Stimulated activated CD4-positive, alpha-beta T cell treated with anti-CD3 and anti-CD28 coated beads, Interleukin-15, amount 100 ng/mL, for 1 hour (primary cell): ENCODE measurements at places on chromosomes 2 and 18.

- no peak for DNase-seq
These were observed 54.8 kb downstream of the ADI1 start for GRCh38 chr2:3464401-3465005.

GRCh38 chr2:11309706-11310105 is 34.7 kb downstream of the ROCK2 start:
- no peak for DNase-seq

DNA sequence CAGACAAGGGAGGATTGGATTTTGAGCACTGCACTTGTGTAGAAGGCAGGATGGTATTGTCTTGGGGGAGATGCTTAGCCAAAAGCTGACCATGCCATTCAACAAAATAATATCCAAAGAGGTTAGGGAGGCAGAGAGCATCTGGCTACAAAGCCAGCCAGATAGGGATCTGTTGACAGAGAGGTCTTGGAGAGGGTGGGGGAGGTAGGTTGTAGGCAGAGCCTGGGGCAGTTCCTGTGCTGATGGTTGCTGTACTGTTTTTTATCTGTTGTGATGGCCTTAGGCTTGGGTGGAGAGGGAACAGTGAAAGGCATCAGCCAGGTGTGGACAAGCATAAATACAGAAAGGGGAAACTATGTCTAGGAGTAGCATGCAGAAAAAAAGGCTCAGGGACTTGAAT is 100.9 kb downstream of the AQP4 start:
- no peak for DNase-seq

DNA sequence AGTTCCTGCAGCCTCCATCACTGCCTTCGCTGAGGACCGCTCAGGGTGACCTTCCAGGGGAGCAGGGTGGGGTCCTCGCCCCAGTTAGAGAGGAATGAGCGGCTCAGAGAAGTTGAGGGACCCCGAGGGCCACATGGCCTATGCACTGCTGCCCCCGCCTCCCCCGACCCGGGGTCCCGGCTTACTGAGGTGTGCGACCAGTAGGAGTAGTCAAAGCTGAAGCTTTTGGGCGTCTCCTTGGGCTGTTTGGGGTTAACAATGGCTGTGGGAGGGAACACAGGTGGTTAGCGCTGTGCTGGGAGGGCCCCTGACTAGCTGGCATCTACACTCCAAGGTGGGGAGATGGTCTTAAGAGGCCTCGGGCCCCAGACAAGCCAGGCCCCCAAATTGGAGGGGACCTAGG is 31.0 kb downstream of the KIF1A start:
- DNase-seq = no peak

GRCh38 chr2:231258701-231259100 is 60.3 kb downstream of the ARMC9 start:
- DNase-seq = no peak

DNA sequence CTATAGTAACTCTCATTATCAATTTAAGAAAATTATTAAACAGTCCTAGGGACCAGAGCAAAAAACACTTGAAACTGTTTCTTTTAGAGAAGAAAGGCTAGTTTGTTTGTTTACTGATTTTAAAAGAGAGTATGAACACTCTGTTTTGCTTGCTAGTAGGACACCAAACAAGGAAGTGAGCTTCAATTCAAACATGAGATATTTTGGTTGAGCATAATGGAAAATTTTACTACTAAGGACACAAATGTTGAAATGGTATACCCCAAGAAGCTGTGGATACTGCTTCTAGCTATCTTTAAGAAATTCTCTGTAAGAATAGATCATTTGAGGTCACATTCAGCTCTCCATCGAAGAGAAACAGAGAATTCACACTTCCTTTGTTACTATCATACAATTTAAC is 216.3 kb upstream of the SMAD7 start:
- DNase-seq = no peak

DNA sequence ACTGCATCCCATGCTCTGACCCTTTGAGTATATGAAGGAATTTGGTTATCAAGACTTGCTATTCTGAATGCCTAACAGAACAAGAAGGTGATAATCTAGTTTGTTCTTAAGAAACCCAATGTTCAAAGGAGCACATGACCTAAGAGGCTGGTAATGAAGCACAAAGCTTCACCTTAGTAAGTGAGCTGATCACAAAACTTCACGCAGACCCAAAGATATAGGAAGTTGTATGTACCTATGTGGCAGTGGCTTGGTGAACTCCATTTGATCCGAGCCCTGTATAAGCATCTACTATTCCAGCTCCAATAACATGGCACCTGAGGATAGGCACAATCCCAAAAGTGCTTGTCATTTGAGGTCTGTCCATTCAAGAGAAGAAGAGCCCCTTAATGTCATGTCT is 78.6 kb downstream of the ANKRD44 start:
- DNase-seq = no peak

- no peak for DNase-seq
These were observed 34.8 kb upstream of the CCDC102B start for GRCh38 chr18:68763083-68763482.

DNA sequence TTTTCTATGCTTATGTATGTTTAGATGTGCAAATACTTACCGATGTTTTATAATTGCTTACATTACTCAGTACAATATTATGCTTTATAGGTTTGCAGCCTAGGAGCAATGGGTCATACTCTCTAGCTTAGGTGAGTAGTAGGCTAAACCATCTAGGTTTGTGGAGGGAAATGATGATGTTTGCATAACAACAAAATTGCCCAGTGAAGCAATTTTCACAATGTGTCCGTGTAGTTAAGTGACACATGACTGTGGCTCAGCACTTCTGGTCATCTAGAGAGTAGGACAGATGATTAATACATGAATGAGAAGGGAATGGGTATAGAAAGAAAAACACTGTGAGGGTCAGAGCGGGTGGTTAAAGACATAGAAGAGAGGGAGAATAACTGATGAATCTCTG is 2116.2 kb upstream of the PIK3C3 start:
- no peak for DNase-seq

DNA sequence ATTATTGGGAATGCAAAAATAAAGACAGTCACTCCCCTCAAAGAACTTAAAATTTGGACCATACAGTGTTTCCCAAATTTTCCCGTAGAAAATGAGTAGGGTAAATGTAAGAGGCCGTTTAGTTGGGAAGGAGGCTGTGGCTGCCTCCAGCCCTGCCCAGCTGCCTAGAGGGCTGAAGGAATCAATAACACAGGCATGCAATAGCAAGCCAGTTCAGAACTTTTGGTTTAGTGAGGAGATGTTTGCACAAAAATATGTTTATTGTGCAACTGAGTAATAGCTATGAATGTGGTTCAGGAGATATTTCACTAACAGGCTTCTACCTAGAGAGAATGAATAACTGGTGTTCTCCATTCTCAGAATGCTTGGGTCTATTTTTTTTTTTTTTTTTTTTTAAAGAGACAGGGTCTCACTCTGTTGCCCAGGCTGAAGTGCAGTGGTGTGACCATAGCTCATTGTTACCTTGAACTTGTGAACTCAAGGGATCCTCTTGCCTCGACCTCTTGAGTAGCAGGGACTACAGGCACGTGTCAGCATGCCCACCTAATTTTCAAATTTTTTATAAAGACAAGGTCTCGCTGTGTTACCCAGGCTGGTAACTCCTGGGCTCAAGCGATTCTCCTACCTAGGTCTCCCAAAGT is 23.6 kb downstream of the UGP2 start:
- no peak for DNase-seq

GRCh38 chr18:74946646-74947375 is 262.1 kb downstream of the PTGR3 start:
- no peak for DNase-seq

- no peak for DNase-seq
These were observed 1599.3 kb upstream of the PIK3C3 start for GRCh38 chr18:40355726-40356125.

DNA sequence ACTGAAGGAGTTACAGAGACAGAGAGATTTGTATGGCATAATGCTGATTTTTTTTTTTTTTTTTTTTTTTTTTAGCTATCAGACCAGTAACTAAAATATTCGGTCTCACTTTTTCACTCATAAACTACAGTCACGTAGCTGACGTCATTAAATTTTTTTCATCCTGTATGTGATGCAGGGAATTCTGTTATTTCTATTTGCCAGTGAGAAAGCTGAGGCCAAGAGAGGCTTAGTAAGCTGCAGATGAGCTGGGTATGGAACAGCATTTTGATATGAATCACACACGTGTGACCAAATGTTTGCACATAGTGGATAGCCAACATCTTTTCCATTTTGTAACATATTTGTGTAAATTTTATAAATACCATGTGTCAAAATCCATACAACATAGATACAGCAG is 79.1 kb upstream of the EPB41L3 start:
- DNase-seq = no peak
